Stimulated activated CD4-positive, alpha-beta T cell treated with anti-CD3 and anti-CD28 coated beads, Interleukin-12 subunit alpha, Interleukin-12 subunit beta, amount 100 ng/mL, for 24 hours (primary cell): ENCODE measurements at places on chromosomes 5 and 9.

- no peak for DNase-seq
Observed at GRCh38 chr5:124330595-124331220, 415.7 kb downstream of the ZNF608 start.

- no peak for DNase-seq
Observed at GRCh38 chr5:128539038-128539429, 989 bp upstream of the FBN2 start.

DNA sequence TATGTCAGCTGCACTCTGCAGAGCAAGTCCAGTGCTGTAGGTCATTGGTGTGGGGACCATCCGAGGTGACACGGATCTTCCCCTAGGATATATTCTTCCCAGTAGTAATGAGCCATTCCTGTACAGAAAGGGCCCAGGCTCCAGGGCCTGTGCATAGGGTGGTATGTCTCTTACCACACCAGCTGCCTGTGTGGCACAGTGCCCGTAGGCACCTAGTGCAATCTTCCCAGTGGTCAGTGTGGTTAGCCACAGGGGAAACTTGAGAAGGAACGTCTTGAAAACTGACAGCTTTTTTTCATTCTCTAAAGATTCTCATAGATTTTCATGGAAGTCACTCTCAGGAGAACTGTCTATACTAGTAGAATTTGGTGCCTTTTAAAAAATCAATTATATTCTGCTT lies 39.8 kb downstream of the CYSTM1 start:
- DNase-seq: no peak

DNA sequence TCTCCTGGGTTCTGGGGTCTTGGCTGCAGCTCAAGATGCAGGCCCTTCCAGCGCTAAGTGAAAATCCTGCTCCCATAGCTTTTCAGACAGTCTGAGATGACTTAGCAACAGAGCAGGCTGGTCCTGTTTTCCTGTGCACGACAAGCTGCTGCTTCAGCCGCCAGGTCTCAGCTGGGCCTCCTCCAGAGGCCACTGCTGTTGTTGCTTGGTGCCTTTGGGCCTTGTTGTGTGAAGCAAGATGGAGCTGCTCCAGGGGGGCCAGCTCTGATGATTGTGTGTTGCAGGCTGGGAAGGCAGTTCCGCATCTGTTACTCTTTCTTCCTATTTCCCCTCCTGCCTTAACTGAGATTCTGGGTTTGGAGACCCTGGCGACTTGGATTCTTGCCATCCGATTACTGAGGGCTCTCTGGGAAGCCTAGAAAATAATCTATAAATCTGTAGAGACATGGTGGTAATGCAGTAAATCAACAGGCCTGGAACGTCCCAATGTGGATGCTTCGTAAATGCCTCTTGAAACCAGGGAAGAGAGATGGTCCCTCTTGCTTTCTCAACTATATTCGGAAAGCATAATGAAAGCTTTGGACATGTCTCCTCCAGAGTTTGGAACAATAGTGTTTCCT lies 3.2 kb downstream of the MAP1B start:
- DNase-seq: no peak

DNA sequence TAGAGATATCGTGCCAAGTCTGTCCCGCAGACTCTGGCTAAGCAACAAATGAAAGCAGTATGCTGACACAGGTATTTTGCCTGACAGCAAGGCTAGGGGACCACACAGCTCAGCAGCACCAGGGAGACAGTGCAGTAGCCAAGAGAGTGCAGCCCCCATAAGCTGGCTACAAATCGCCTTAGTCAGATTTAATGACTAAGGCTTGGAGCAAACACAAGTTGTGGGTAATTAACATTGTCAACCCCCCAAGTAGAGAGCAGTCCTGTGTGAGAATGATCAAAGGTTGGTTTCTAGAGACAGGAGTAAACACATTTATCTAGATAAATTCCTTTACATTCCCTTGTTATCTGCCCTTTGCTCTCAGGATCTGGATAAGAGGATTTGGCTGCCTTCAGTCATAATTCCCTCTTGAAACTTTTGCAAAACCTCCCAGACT lies 1434.5 kb upstream of the CDH6 start:
- DNase-seq: no peak

DNA sequence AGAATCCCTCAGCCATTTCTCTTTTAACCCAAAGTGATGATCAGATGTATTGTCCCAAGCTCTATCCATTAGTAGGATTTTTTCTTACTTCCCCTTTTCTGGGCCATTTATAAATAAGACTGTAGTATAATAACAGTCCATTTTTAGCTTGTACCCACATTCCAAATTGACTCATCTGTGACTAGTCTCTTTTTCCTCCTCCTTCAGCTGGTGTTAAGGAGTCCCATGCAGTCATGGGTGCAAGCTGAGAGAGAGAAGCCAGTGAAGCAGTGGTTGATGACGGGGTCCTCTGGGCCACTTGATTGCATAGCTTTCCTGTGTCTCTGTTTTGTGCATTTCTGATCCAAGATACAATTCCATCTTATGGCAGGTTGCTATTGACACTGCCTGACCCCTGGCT lies 476.0 kb upstream of the CD180 start:
- no peak for DNase-seq
